ENCODE measurements at places on chromosomes 3 and 15.

GRCh38 chr3:98564282-98565005, 29.0 kb downstream of the CPOX start:
- no peak for DNase-seq

GRCh38 chr3:146817704-146818103, 212.6 kb upstream of the PLSCR5 start:
- DNase-seq: peak; percentile 57

GRCh38 chr3:150975992-150976368, 3.5 kb upstream of the CLRN1 start:
- no peak for DNase-seq

DNA sequence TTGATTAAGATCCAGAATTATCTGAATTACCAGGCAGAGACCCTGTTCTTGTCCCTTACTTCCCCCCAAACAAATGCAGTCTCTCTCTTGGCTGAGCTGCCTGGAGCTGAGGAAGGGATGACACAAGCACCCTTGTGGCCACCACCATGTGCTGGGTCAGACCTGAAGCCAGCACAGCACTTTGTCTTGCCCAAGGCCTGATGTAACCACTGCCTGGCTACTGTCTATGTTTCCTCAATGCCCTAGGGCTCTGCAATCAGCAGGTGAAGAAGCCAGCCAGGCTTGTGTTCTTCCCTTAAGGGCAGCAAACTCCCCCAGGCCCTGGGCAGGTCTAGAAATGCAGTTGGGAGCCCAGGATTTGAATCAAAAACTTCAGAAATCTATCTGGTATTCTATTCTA, 15.8 kb upstream of the CASR start:
- no peak for DNase-seq

DNA sequence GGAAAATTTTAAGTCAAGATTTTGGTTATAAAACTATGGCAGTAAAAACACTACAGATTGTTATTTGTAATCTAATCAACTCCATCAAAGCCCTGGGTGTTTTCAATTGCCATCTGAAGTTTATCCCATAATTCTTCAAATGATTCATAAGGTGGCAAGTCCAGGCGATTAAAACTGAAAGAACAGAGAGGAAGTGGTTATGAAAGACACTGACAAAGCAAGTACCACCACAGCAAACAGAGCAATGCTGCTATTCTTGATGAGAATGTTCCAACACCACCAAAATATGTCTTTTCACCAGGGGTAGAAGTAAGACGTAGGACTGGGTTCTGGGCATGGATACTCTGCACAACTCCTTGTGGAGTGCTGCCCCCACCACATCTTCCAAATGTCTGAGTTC, 86.9 kb upstream of the PRTG start:
- DNase-seq: no peak

- no peak for DNase-seq
Observed at GRCh38 chr3:121231872-121232271, 313.9 kb downstream of the POLQ start.

GRCh38 chr3:112508860-112509259, 9.6 kb upstream of the BTLA start:
- DNase-seq: no peak

GRCh38 chr3:117761703-117762620, 1052.4 kb downstream of the TUSC7 start:
- no peak for DNase-seq

DNA sequence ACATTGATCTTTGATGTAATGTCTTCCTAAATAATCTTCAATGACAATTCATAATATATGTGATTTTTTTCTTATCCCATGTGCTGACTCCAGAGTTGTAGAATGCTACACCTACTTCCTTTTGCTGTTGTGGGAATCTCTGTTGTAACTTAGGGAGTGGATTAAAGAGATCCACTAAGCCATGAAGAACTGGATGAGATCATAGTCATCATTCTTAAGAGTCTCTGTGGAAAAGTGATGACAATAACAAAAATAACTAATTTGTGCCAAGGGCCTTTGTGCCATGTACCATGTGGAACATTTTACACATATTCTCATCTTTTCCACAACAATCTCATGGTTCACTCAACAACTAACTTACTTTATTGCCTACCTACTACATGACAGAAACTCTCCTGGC, 162.9 kb upstream of the PDZRN3 start:
- DNase-seq: no peak

GRCh38 chr3:48695393-48695753, 9.7 kb upstream of the NCKIPSD start:
- DNase-seq: no peak

GRCh38 chr3:174242311-174243041, 616.7 kb upstream of the NAALADL2 start:
- DNase-seq: no peak

DNA sequence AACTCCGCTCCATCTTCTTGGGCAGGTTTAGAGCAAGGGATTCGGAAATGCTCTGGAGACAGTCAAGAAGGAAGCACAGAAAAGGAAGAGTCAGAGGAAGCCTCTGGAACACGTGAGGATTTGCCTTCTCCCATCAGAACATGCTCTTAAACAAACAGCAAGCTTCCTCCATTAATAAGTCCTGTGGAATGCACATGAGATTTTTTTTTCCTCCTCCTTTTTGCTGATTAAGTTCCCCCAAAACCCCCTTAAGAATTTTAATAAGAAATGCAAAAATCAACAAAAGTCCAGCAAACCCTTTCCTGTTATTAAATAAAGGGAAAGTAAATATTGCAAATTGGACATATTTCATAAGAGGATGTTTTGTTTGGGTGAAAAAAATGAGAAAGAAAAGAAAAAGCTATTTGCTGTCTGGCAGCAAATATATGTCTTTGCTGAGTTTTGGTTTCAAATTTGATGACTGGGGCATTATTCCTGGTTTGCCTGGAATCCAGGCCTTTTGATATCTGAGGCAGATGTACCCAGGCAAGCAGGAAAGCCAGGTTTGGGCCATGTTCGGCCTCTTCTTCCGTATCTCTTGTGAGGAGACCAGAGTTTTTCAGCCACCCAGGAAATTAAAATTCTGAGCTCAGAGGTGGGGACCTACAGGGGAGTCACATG, 7.9 kb upstream of the TSEN2 start:
- no peak for DNase-seq

GRCh38 chr3:24119321-24119751, 174.2 kb downstream of the NR1D2 start:
- no peak for DNase-seq

GRCh38 chr3:38533285-38533976, 37.3 kb downstream of the EXOG start:
- no peak for DNase-seq

- no peak for DNase-seq
Observed at GRCh38 chr3:133991637-133992036, 38.1 kb downstream of the SLCO2A1 start.

GRCh38 chr3:188948281-188948996, 223.3 kb upstream of the TPRG1 start:
- DNase-seq: peak; percentile 55

- no peak for DNase-seq
Observed at GRCh38 chr3:87624860-87625259, 348.5 kb upstream of the POU1F1 start.

GRCh38 chr15:65580287-65580686, 30.6 kb downstream of the INTS14 start:
- no peak for DNase-seq

DNA sequence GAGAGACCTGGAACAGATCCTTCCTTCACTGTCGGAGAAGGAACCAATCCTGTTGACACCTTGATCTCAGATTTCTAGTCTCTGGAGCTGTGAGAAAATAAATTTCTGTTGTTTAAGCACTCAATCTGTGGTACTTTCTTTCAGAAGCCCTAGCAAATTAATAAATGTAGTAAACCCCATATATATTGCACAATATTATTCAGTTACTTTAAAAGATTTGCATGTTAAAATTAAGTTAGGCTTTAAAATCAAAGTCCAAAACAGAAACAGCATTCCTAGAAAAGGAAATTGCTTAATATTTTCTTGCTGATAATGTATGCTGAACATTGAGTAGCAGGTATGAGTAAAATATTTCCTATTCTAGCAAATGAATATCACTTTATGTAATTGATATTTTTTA, 113.2 kb downstream of the LEKR1 start:
- DNase-seq: no peak

All from NCI-H2081 (cell line).